ENCODE measurements at places on chromosomes 12 and 14.

DNA sequence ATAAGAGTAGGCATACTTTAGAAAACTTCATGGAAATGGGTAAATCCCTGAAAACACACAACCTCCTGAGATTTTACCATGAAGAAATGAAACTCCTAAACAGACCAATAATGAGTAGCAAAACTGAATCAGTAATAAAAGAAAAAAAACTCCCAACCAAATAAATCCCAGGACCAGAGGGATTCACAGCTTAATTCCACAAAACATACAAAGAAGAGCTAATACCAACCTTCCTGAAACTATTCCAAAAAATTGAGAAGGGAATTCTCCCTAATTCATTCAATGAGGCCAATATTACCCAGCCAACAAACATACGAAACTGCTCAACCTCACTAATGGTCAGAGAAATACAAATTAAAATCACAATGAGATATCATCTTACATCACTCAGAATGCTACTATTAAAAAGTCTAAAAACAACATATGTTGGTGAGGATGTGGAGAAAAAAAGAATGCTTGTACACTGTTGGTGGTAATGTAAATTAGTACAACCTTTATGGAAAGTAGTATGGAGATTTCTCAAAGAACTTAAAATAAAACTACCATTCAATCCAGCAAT is 97.3 kb upstream of the ST8SIA1 start:
- no peak for DNase-seq

DNA sequence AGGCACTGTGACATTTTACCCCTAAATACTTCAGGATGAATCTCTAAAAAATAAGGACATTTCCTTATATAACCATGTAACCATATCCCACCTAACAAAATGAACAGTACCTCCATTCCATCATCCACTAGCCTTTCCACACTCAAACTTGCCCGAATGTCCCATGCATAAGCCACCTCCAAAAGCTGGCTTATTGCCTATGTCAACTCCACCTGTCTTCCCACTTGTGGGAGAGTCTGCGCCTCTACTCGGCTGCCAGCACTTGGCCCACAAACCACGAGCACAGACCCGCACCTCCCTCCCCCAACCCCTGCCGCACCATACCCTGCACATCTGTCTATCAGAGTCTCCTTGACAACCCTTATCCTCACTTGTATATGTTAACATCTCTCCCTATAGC is 165.8 kb downstream of the CALM1 start:
- DNase-seq: no peak

DNA sequence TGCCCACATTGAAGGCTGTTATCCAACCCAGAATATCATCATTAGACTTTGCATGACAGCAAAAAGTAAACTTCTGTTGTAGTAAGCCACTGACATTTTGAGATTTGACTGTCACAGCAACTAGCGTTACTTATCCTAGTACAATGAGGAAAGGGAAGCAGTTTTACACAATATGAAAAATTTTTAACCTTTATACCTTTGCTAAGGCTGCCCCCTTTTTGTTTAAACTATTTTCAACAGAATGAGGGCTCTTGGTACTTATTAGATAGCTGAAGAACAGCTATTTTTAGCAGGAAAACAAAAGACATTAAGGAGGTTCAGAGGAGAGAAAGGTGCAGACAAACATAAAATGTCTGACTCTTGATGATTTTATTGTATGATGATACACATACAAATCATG is 23.4 kb upstream of the TMX1 start:
- DNase-seq: no peak

DNA sequence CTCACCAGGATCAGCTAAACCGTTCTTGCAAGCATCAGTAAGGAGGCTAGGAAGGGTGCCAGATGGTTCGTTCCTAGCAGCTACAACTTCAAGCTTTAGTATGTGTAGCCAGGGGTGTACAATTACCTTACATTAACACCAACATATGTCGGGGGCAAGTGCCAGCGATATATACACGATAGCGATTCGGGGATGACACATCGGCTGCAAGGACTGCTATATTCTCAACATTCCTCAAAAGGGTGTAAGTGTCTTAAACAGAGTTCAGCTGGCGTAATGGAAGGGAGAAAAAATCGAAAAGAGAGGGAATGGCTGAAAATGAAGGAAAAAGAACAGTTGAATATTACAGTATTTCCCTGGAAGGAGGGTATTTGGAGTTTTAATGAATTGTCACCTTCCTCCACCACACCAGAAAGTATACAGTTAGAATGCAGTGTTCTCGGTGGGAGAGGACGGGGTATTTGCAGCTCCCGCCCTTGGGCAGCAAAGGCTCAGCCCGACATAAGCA is 545 bp downstream of the LIMA1 start:
- no peak for DNase-seq

- DNase-seq: no peak
Observed at GRCh38 chr14:39267608-39268005, 33.9 kb downstream of the MIA2 start.

DNA sequence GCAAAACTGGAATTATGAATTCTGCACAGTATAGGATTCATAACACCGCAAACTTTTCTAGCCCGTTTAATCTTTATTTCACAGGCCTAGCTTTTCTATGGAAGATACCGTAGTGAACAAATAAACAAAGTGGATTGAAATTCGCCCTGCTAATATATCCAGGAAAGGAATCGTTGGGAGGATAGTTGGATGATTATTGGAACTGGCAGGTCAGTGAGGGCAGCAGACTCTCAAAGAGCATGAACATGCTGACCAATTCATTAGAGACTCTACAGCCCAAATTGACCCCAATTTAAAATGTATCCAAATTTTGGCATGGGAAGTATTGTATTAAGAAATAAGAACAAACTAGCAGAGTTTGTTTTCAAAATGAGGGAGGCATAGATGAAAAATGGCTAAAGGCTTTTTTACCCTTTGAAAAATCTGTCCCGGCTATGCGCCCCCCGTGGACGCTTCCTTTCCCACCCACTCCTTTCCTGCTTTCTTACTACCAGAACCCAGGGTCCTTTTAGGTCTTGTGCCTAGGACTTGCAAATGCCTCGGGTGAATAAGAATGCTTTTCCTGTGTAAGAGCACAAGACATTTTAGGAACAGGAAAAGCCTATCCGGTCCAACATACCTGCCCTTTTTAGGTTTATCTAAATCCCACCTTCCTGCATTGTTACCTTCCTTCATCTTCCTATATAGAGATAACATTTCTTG is 84.6 kb upstream of the PTPRB start:
- DNase-seq: no peak

- DNase-seq: no peak
Observed at GRCh38 chr12:78316136-78316535, 485.4 kb downstream of the NAV3 start.

GRCh38 chr14:49951691-49952345 is 58.9 kb downstream of the ARF6 start:
- no peak for DNase-seq

- DNase-seq: no peak
Observed at GRCh38 chr14:73403181-73403752, 55.1 kb downstream of the NUMB start.

DNA sequence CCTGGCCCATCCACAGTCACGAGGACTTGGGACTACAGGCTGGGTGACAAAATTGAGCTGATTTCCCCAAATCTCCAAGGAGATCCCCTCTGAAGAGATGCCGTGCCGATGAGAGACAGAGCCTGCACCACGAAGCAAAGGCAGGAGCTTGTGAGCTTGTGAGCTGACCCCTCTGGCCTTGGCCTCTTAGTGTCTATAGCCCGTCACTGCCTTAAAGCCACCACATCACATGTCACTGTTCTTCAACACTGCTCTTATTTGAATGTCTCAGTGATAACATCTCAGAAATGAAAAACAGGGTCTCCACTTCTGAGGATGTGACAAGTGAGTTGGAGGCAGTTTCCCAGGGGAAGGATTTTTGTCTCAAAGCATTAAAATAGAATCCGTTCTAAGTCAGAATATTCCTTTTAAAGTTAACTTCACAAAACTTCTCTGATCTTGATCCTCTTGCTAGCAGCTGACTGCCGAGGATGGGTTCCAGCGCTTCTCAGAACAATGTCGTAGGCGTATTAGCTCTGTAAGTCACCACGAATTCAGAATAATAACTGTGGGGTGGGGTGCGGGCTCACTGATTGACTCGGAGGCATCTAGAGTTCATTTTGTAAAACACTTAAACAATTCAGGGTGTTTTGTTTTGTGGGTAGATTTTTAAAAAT is 37.5 kb downstream of the CHST11 start:
- DNase-seq: no peak
